ENCODE measurements at places on chromosomes 12 and 14.

- no peak for DNase-seq
Observed at GRCh38 chr12:115313929-115314328, 630.0 kb upstream of the TBX3 start.

DNA sequence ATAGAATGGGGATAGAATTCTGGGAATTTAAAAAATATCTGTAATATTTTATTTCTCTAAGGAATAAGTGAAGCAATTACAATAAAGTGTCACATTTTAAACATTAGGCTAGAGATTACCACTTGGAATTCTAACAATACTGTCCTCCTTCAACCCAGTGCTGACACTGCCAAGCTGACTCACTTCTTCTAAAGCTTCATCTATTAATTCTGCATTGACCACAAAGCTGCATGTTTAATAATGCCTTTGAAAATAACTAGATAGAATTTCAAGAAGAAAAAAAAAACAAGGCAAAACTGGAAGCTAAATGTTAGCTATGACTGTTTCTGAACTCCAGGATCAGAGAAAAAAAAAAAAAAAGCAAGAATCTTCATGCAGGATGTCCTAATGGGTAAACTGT, 970.7 kb upstream of the FBXO33 start:
- no peak for DNase-seq

GRCh38 chr12:102496591-102496990, 16.2 kb upstream of the IGF1 start:
- no peak for DNase-seq

GRCh38 chr12:130956009-130956408, 2.3 kb downstream of the ADGRD1 start:
- no peak for DNase-seq
